ENCODE measurements at places on chromosomes 4 and X.
A peak's percentile ranks its signal among the peaks of the same experiment; 100 is the strongest.

DNA sequence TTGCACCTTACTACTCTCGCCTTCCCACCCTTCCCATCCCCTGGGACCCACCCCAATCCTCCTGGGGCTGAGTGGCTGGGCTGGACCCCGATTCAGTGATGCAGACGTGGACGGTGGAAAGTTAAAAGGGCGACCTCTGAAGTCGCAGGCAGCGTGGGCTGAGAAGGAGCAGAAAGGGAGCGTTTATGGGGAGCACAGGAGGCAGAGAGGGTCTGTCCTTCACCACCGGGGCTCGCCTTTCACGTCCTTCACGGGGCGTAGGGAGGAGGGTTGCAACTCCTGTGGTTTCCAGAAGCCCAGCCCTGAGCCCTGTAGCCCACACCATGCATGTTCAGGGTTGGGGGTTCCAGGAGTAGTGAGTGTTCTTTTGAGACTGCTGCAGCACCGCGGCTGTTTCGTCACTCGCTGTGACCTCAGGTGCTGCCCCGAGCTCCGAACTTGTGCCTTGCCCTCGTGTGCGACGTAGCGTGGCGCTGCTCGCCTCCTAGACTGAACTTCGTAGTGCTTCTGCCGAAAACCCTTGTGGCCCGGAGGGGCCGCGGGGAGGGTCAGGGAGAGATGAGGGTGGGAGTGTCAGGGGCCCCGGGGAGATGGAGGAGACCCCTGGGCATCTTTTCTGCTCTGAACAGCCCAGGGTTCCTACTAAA lies 1.6 kb downstream of the NHS start:
- DNase-seq: peak; percentile 14

GRCh38 chr4:76957004-76957738 lies 7.6 kb downstream of the SEPTIN11 start:
- DNase-seq: no peak

GRCh38 chrX:148380650-148381561 lies 119.5 kb upstream of the AFF2 start:
- peak; percentile 40 for DNase-seq

- DNase-seq: no peak
These were observed 152.0 kb downstream of the GASK1B start for GRCh38 chr4:158020734-158021346.

GRCh38 chrX:45515262-45516215 lies 314.9 kb upstream of the DIPK2B start:
- peak; percentile 20 for DNase-seq

GRCh38 chr4:76489686-76490161 lies 54.7 kb downstream of the SHROOM3 start:
- no peak for DNase-seq

GRCh38 chr4:137310166-137310565 lies 222.1 kb downstream of the PCDH18 start:
- no peak for DNase-seq

DNA sequence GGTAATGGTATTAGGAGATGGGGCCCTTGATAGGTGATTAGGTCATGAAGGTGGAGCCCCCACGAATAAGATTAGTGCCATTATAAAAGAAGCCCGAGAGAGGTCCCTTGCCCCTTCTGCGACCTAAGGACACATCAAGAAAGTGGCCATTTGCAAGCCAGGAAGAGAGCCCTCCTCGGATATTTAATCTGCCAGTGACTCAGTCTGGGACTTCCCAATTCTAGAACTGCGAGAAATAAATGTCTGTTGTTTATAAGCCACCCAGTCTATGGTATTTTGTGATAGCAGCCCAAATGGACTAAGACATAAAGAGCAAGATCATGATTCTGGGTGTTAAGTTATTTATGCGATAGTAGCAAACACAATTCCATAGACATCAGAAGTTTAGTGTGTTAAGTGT lies 192.2 kb downstream of the LDB2 start:
- no peak for DNase-seq

GRCh38 chr4:121526509-121526908 lies 145.7 kb upstream of the QRFPR start:
- no peak for DNase-seq

DNA sequence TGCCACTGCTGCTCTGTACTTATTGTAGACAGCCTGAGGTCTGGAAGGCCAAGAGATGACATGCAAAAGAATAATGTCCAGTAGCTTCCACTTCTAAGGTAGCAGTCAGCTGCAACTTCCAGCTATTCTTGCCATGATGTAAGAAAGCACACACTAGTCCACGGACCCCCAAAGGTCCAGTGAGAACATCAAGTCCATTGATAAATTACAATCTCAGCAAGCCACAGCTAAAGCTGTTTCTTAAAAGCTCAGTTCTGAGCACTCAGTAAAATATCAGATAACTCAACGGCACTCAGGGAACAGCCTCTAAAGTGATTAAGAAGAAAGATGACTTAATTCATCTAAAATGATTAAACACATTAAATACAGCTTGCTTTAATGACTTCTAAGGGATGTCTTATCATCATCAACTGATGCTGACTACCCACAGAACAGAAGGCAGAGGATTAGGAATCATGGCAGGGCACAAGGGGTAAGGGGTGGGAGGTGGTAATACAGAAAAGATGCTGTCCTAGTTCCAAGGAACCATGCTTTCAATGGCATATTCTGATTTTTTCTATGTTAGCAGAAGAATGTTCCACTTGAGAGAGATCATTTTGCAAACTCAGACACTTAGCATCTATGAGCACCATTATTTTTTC lies 99.1 kb upstream of the CBR4 start:
- DNase-seq: no peak

DNA sequence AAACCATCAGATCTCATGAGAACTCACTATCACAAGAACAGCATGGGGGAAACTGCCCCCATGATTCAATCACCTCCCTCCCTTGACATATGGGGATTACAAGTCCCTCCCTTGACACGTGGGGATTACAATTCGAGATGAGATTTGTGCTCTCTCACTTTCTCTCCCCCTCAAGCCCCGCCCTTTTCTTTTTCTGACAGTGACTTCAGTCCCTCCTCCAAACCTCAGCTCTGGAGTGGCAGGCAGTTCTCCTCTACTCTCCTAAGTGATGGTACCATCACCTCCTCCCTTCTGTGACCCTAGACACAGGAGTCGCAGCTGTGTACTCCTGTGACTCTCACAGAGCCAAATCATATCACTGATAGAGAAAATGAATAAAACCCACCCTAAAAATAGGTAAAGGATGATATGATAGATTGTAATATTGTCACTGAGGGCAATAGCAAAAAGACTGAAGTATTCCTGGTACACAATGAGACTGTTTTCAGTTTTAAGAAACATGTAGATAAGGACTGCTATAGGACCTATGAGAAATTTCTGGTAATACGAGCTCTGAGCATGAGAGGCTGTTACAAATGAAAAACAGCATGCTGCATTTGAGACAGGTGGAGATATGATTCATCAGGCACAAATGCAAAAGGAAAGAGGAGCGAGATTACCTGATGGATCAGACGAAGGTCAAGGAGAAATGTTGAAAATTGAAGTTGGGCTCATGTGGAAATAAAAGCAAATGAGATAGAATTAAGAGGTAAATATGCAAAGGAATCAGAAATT lies 101.2 kb upstream of the CBLL2 start:
- DNase-seq: no peak

- DNase-seq: no peak
These were observed 71.6 kb downstream of the STX18 start for GRCh38 chr4:4470208-4470607.

DNA sequence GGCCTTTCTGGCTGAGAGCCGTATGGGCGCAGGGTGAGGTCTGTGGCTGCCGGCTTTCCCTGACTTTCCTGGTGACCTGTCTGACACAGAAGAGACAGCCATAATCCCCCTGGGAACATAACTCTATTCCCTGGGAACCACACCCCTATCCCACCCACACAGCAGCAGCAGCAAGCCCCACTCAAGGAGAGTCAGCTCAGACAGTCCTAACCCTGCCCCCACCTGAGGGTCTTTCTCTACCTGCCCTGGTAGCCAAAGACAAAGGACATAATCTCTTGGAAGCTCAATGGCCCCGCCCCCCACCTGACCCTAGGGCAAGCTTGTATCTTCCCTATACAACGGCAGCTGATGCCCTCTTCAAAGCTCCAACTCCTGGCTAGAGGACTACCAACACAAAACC lies 74.6 kb downstream of the PABPC4L start:
- no peak for DNase-seq

DNA sequence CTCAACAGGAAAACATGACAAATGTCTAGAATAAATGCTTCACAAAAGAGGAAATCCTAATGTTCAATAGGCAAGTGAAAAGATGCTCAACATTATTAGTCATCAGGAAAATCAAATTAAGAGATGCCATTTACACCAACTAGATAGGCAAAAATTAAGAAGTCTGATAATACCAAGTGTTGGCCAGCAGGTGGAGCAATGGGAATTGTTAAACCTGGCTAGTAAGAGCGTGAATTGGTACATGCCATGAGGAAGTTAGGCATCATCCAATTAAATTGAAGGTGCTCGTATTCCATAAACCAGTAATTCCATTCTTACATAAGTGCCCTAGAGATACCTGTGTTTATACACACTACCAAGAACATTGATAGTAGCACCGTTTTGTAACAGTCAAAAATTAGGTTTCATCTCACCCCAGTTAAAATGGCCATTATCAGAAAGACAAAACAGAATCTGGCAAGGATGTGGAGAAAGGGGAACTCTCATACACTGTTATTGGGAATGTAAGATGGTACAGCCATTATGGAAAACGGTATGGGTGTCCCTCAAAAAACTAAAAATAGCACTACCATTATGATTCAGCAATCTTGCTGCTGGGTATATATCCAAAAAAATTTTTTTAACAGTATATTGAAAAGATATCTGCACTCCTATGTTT lies 14.0 kb upstream of the ZCCHC18 start:
- peak; percentile 41 for DNase-seq

DNA sequence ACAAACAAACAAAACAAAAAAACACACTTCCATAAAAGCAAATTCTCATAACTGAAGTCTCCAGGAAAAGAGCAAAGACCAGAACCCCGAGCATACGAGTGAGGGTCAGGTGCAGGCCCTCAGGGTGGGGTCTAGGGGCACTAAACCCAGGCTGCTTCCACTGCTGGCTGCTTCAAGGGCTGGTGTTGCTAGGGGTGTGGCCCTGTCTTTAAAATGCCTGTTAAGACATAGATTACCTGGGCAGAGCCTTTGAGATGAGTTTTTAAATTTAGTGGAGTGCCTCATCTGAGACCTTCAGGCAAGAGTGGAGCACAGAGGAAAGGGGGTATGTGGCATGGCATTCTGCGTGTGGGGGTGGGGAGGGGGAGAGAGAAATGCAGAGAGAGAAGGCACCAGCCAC lies 87.0 kb downstream of the FHDC1 start:
- DNase-seq: no peak

DNA sequence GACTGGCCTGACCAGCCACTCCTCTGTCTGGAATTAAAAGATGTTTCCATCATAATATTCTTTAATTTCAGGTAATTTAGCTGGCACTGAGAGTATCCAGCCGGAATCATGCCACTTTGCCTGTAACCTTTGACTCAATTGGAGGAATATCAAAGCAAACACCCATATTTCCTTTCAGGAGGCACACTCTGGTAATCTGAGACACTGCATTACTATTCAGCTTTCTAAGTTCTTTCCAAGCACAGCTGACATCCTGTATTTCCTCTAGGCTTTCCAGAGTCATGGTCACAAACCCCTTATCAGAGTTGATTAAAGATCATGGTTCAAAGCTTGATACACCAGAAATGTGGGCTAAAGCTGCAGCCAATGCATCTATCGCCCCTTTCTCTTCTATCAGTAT lies 29.3 kb downstream of the INTS12 start:
- no peak for DNase-seq

GRCh38 chr4:87949961-87950360 lies 25.6 kb upstream of the SPP1 start:
- DNase-seq: no peak

DNA sequence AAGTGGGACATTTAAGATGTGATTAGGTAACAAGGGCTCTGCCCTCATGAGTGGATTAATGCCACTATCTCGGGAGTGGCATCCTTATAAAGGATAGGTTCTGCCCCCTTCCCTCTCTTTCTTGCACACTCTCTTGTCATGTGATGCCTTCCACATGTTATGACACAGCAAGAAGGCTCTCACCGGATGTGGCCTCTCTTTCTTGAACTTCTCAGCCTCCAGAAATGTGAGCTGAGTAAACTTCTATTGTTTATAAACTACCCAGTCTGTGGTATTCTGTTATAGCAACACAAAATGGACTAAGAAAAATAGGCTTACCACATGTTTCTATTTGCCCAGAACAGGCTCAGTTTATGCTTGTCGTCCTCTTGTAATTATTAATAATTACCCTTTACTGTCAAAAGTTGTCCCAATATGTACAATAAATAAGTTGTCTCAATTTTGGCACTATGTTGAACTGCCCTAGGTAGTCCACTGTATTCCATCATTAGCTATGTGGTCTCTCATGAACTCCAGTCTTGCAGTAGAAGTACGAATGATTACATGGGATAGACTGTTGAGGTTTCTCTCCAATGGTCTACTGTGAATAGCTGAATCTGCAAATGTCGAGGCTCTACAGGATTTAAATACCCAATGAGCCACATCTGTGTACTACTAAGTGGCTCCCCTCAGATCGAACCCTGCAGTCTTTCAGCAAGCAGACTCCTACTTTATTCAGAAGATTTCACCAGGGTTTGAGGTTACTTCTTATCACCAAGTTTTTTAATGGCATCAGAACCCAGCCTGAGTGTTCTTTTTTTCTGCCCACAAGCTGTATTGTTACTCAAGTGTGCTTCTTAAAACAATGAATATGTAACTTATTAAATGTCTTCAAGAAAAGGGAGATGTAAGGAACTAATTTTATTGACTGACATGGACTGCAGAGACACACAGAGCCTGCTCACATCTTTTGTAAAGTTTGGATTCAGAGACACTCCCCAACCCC lies 102.0 kb upstream of the LEF1 start:
- DNase-seq: no peak

Measured in stimulated activated naive CD8-positive, alpha-beta T cell treated with anti-CD3 and anti-CD28 coated beads, Interleukin-15, Interleukin-2, amounts not matched to agents 100 U/mL and 50 U/mL, for 24 hours (primary cell).